ENCODE measurements at places on chromosomes 1 and 21. TPM values are rescaled to one million over a fixed set of nuclear protein-coding genes. Genes with fewer than 3 reads are reported as not detected.

- no peak overlapping the region for H3K27ac ChIP-seq
- H3K36me3 ChIP-seq: no peaks in the 10 kb centered on the region
- DNase-seq: no peak
- H3K27me3 ChIP-seq: no peaks in the 10 kb centered on the region
Observed at GRCh38 chr21:35324372-35325220, 275.5 kb upstream of the RUNX1 start.

GRCh38 chr1:90782046-90782445 is 64.9 kb upstream of the BARHL2 start:
- no peaks in the 10 kb centered on the region for H3K36me3 ChIP-seq
- no peak overlapping the region for H3K4me3 ChIP-seq
- H3K4me1 ChIP-seq: no peaks in the 10 kb centered on the region

- H3K27me3 ChIP-seq: no peaks in the 10 kb centered on the region
- DNase-seq: peak; percentile 62
- peaks cover 32% of the 10 kb centered on the region for H3K36me3 ChIP-seq
- no peak overlapping the region for H3K27ac ChIP-seq
Observed at GRCh38 chr1:32215629-32216480, 6.3 kb downstream of the TMEM234 start.

- no peaks in the 10 kb centered on the region for H3K36me3 ChIP-seq
- no peak overlapping the region for H3K4me3 ChIP-seq
- no peaks in the 10 kb centered on the region for H3K4me1 ChIP-seq
- no peak overlapping the region for H3K27ac ChIP-seq
- no peak for DNase-seq
Observed at GRCh38 chr1:177817937-177818875, 151.7 kb downstream of the SEC16B start.

- H3K4me1 ChIP-seq: no peaks in the 10 kb centered on the region
- no peak overlapping the region for H3K4me3 ChIP-seq
- peaks cover 6% of the 10 kb centered on the region for H3K27me3 ChIP-seq
- H3K27ac ChIP-seq: no peak overlapping the region
- H3K36me3 ChIP-seq: no peaks in the 10 kb centered on the region
Observed at GRCh38 chr1:115710859-115711624, 57.5 kb downstream of the CASQ2 start.

- no peak overlapping the region for H3K27ac ChIP-seq
- no peak for DNase-seq
Observed at GRCh38 chr1:204366759-204367158, 7.0 kb upstream of the PLEKHA6 start.

DNA sequence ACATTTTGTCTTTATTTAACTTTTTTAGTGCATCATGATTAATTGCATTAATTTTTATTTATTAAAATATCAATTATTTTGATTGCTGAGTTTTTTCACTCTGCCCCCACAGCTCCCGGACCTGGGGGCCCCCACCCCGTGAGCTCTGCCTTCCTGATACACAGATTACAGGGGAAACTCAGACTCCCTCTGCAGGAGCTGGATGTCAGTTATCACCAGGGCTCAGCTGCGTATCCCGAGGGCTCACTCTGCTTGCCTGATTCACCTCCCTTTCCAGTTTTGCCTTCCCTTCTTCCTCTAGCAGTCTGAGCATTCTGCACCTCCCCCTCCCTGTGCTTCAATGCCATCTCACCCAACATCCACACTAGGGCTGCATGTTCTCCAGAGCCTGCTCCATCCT is 98.2 kb downstream of the ATP1A1 start:
- no peak overlapping the region for H3K4me3 ChIP-seq
- no peaks in the 10 kb centered on the region for H3K4me1 ChIP-seq
- DNase-seq: no peak
- no peaks in the 10 kb centered on the region for H3K36me3 ChIP-seq
- H3K27me3 ChIP-seq: no peaks in the 10 kb centered on the region
- no peak overlapping the region for H3K27ac ChIP-seq

DNA sequence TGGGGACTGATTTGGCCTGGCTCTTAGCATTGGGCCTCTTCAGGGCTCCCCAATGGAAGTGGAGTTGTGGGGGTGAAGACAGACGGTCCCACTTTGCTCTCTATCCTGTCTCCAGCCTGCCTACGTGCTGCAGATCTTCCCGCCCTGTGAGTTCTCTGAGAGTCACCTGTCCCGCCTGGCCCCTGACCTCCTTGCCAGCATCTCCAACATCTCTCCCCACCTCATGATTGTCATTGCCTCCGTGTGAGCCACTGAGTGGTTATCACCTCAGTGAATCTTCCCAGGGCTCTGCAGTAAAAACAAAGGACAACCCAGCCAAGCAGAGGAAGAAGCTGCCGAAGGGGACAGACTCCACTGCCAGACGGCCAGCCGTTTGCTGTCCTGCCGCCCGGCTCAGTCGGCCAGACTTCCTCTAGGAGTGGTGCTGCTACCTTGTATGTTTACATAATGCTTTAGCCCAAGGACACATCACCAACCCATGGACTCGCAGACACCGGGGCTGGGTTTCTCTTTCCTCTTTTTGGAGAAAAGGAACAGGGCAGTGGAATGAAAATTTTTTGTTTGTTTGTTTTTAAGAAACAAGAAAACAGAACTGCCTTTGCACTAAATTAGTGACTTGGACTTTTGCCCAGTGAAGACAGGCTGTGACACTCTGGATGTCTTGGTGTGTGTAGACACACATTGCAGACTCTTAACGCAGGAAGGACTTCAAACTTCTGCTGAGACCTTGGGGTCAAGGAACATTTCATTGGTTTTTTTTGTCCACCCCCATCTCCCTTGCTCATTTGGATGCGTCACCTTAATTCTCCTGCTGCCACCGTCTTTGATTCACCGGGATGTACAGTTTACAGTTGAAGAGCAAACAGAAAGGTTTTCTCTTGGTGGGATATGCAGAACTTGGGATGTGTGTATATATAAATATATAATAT is 36.5 kb downstream of the ZBTB17 start:
- no peak for DNase-seq
- H3K4me3 ChIP-seq: no peak overlapping the region
- no peaks in the 10 kb centered on the region for H3K4me1 ChIP-seq

GRCh38 chr1:188958461-188959115 is 1519.1 kb downstream of the BRINP3 start:
- H3K36me3 ChIP-seq: no peaks in the 10 kb centered on the region
- H3K4me1 ChIP-seq: no peaks in the 10 kb centered on the region
- no peaks in the 10 kb centered on the region for H3K27me3 ChIP-seq

DNA sequence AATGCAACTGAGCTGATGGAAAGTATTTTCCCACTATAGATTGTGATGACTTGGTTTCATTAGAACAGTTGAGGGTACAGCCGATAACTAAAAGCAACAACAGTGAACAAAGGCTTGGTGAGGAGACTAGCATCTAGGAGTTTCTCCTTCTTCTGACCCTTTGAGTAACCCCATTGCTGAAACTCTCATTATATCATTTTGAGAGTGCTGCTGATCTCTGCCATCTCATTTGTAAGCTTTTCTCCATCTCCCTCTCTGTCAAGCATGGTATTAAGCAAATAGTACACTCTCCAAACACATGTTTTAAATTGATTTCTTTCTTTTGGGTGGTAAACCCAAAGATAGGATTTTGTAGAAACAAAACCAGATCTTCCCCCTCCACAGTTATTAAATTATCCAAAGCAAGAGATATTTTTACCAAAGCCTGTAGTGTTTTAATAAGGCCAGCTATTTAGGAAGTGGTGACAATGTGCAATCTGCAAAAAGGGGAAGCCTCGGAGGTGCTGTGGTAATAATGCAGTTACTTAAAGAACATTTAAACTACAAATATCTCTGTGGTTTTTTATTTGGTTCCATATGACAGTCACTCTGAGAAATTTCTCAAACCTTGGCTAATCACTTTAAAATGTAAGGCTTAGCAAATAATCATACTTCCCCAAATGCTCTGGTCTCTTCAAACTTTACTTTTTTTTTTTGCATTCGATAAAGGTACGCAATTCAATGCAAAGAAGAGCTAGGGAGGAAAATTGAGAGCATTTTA is 287.5 kb downstream of the HLX start:
- H3K4me1 ChIP-seq: no peaks in the 10 kb centered on the region
- H3K4me3 ChIP-seq: no peak overlapping the region
- no peak for DNase-seq
- H3K27me3 ChIP-seq: no peaks in the 10 kb centered on the region
- no peaks in the 10 kb centered on the region for H3K36me3 ChIP-seq
- H3K27ac ChIP-seq: no peak overlapping the region

- H3K27me3 ChIP-seq: no peaks in the 10 kb centered on the region
- DNase-seq: no peak
- no peaks in the 10 kb centered on the region for H3K36me3 ChIP-seq
Observed at GRCh38 chr1:212686591-212686990, 13.0 kb downstream of the BATF3 start.

DNA sequence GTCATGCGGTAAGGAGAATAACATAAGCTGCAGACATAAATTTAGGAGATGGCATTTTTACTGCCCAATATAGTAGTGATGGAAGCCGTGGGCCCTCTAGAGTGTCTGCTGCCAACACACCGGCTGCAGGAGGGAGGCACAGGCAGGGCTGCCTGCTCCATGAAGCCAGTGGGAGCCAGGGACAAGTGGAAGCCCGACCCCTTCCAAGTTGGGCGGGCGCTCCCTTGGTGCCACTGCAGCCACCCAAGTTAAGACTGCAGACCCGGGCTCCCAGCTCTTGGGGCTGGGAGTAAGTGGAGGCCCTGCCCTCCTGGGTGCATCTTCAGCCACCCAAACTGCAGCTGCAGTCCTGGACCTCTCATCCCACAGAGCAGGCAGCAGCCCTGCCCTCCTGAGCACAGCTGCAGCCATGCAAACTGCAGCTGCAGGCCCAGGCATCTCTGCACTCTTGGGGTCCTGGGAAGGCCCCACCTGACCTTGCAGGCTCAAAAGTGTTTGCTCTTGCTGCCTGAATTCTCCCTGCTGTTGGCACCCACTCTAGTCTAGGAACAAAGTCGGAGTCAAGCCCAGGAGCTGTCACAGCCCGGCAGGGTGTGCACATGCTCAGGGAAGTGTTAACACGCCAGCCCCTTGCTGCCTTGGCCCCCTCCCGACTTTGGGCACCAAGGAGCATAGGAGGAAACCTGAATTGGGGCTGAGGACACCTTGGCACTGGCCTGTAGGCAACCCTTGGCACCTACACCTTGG is 437.2 kb upstream of the PRMT6 start:
- no peak overlapping the region for H3K27ac ChIP-seq
- H3K4me1 ChIP-seq: no peaks in the 10 kb centered on the region
- H3K36me3 ChIP-seq: no peaks in the 10 kb centered on the region
- no peak overlapping the region for H3K4me3 ChIP-seq
- no peaks in the 10 kb centered on the region for H3K27me3 ChIP-seq
- DNase-seq: peak; percentile 4

DNA sequence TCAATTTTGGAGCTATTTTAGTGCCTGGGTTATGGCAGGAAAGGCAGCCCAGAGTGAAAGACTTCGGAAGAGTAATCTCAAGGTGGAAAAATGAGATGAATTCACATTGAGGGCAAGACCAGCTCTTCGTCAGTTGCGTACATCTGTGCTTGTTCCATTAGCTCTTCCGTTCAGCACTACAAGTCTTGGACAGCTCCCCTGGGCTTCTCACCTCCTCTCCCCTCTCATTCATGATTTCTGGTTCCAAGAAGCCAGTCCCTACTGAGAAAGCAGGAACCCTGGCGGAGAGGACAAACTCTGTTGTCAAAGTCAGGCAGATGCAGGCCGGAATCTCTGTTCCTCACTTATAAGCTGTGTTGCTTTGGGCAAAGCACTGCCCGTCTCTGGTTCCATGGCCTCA is 76.5 kb downstream of the ACTL8 start:
- H3K27me3 ChIP-seq: no peaks in the 10 kb centered on the region
- DNase-seq: no peak
- H3K27ac ChIP-seq: no peak overlapping the region
- H3K4me3 ChIP-seq: no peak overlapping the region
- H3K36me3 ChIP-seq: no peaks in the 10 kb centered on the region

- DNase-seq: no peak
- H3K4me1 ChIP-seq: no peaks in the 10 kb centered on the region
- no peak overlapping the region for H3K4me3 ChIP-seq
Observed at GRCh38 chr1:181793831-181794230, 267.7 kb downstream of the ZNF648 start.

DNA sequence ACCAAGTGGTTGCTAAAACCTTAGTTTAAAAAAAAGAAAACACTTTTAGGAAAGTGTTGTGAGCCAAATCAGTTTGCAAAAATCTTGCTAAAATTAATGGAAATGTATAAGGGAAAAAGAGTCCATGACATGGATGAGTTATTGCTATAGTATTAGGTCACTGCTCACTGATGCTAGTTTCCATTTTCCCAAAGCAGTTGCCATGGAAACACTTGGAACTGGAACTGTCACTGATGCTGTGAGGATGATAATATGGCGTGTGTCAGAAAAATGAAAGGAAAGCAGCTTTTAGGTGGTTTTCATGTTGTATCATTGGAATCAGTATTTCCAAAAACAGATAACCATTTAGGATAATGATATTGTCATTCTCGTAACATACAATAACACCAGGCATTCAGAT is 104.4 kb downstream of the PHTF1 start:
- H3K4me3 ChIP-seq: no peak overlapping the region
- no peaks in the 10 kb centered on the region for H3K4me1 ChIP-seq

- no peak overlapping the region for H3K27ac ChIP-seq
- no peaks in the 10 kb centered on the region for H3K4me1 ChIP-seq
- H3K4me3 ChIP-seq: no peak overlapping the region
- DNase-seq: no peak
Observed at GRCh38 chr1:91609551-91609950, 108.9 kb downstream of the CDC7 start.

DNA sequence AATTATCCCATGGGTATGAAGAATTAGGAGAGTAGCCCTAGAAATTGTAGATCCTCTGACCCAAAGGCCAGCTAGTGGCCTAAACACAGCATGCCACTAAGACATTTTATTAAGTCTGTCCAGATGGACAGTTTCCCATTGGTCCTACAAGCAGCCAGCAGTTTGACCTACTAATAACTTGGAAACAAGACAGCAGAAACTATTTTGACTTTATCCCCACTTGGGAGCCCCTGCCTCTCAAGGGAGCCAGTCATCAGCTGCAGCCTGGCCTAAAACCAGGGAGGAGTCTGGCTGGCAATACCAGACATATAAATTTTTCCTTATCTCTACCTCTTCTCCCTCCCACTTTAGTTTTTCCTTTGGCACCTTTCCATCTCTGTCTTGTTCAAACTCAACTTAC is 222.6 kb upstream of the KCTD3 start:
- no peaks in the 10 kb centered on the region for H3K36me3 ChIP-seq
- no peak overlapping the region for H3K4me3 ChIP-seq
- no peak for DNase-seq
- no peak overlapping the region for H3K27ac ChIP-seq
- H3K4me1 ChIP-seq: no peaks in the 10 kb centered on the region

GRCh38 chr1:212119397-212119837 is 83.9 kb downstream of the DTL start:
- no peak overlapping the region for H3K4me3 ChIP-seq

GRCh38 chr1:2091611-2092604 is 41.7 kb downstream of the PRKCZ start:
- no peaks in the 10 kb centered on the region for H3K4me1 ChIP-seq
- no peak overlapping the region for H3K4me3 ChIP-seq

- peak overlapping the region; percentile 29 for H3K4me3 ChIP-seq
- H3K27me3 ChIP-seq: no peaks in the 10 kb centered on the region
- DNase-seq: no peak
- H3K4me1 ChIP-seq: peaks cover 89% of the 10 kb centered on the region
Observed at GRCh38 chr1:111225091-111225490, 2.4 kb upstream of the CHI3L2 start.

The HCN3 gene
- 1.8 TPM for total RNA-seq

The SELP gene
- 1.3 TPM for total RNA-seq

The C4BPB gene
- total RNA-seq: 2.1 TPM

The ZNF687 gene
- total RNA-seq: 38.9 TPM

The SCCPDH gene
- 2.3 TPM for total RNA-seq

The OR6Y1 gene
- total RNA-seq: not detected

The CD52 gene
- 582 TPM for total RNA-seq

The CHI3L2 gene
- 13.9 TPM for total RNA-seq

The KISS1 gene
- not detected for total RNA-seq

The FCRL1 gene
- total RNA-seq: 0.98 TPM

The TMIGD3 gene
- not detected for total RNA-seq

The ADAMTS1 gene
- 0.08 TPM for total RNA-seq

The ARHGEF10L gene
- 0.11 TPM for total RNA-seq

All from CD4-positive, alpha-beta T cell (primary cell).